Stimulated activated CD8-positive, alpha-beta memory T cell treated with anti-CD3 and anti-CD28 coated beads, Interleukin-15, amount 100 ng/mL, for 4 hours (primary cell): ENCODE measurements at places on chromosomes 3 and 15.

DNA sequence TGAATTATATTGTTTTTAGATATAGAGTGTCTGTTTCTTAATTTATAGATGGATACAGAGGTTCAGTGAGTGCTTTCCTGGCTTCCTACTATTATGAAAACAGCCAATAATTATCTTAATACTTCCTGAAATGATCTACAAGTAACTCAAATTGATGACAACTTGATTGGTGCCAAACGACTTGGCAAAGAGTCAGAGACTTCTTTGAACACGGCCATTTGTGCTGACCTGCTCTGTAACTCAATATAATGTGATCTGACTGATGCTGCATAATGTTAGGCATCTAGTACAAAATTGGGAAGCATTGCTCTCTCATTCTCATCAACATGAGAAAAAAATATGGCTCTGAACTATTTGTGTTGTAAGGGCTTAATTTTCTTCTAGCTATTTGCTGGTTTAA is 193.9 kb downstream of the DIPK2A start:
- no peak for DNase-seq

DNA sequence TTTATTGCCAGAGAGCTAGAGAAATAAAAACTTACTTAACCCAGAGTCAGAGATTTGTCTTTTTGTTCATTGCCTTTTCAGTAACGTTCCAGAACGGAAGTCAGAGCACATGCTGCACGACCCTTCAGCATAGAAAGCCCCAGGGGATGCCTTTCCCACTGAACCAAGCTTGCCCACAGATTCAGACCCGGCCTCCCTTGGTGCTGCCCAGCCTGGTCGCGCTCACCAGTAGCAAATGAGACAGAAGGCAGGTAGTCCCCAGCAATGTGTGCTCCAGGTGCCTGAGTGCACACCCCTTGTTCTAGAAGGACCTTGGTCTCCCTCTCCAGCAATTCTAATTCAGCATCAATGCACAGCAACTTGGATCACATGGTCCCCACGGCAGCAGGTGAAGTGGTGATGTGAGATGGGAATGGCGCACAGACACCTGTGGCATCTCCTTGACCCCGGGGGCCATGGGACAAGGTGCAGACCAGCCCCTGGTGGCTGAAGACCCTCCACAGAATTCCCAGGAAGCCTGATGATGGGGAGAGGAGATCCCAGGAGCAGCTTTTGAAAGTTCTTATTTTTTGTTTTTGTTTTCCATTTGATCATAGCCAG is 91.8 kb upstream of the IQSEC1 start:
- DNase-seq = no peak

- no peak for DNase-seq
Observed at GRCh38 chr3:152403632-152404066, 134.9 kb downstream of the MBNL1 start.

DNA sequence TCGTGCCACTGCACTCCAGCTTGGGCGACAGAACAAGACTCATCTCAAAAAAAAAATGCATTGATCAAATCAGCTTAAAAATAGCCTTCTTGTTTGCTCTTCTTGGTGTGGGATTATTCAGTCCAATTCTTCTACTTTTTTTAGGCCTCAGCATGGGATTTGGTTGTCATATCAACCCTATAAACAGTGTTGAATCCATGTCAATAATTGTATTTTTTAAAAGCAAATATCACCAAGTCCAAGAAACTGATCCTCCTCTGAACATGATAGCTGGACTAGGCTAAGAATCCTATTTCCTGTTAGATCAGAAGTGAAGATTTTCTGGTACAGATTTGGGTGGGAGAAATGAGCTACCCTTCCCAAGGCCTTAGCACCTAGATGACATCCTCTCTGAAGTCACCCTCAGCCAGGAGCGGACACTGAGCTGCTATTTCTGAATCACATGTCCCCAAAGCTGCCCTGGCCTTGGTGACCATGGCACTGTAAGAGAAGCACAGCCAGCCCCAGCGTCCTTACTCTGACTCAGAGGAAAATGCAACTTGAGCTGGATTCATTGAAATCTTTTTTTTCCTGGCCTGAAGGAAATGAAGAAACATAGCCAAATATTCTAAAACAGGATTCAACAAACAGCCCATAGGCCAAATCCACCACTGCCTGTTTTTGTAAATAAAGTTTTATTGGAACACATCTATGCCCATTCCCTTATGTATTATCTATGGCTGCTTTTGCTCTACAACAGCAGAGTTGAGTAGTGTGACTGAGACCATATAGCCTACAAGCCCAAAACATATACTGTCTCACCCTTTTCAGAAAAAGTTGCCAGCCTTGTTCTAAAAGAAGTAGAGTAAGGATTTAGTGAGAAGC is 215.9 kb upstream of the CTDSPL start:
- DNase-seq = no peak

GRCh38 chr15:90708516-90708915 is 8.6 kb upstream of the BLM start:
- DNase-seq = no peak

GRCh38 chr3:50428007-50428633 is 68.8 kb upstream of the TMEM115 start:
- no peak for DNase-seq

GRCh38 chr15:101159096-101159935 is 92.5 kb downstream of the CHSY1 start:
- DNase-seq = no peak

DNA sequence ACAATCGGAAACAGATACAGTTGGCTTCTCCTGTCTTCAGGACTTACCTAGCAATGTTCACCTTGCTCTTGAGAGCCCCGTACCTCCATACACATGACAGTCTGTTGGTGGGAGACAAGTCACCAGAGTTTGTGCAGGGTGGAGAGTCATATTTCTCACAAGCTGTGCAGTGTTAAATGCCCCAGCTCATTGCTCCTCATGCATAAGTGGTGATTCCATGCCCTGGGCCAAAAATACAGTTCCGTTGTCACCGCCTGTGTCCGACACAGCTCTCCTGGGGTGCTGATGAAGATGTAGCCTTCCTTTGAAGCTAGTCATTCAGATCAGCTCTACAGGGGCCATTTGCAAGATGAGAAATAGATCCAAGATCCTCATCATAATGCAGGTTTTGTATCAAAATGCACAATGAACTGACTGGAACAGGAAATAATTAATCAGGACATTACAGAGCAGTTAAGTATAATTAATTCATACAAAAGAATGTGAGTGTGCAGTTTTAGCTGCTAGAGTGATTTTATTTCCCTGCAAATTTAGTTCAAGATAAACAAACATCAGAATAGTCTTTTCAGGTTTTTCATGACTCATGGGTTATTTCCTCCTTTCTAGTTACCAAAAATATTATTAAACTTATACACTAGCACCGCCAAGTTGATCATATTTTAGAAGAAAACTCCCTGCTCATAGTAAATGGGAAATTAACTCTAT is 66.5 kb downstream of the CD47 start:
- no peak for DNase-seq

DNA sequence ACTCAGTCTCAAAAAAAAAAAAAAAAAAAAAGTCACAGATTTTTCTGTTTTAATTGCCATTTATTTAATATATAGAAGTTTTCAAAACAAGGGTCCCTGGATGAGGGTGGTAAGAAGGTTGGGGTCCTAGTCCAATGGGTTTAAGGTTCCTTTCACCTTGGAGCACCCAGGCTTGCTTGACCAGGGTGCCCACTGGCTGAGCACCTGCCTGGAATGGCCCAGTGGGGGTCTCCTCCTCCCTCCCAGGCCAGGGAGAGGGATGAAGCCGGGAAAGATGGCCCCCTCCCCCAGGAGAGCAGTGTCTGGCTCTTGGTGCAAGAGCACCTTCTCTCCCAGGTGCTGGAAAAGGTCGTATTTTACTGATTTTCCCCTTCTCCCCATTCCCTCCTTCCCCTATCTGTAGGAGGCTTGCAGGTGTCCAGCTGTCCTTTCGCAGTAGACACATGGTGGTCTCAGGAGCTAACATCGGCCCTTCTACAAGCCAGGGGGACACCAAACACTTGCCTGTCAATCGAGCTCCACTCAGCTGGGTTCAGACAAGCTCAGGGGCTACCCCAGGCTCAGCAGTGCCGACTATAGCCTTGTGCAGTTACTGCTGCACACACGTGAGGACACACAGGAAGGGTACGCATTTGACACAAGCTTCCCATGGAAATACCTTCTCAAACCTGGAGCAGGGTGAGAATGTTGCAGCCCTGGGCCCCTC is 112.3 kb upstream of the KLF13 start:
- no peak for DNase-seq

- no peak for DNase-seq
Observed at GRCh38 chr3:45646051-45646585, 43.1 kb upstream of the SACM1L start.

DNA sequence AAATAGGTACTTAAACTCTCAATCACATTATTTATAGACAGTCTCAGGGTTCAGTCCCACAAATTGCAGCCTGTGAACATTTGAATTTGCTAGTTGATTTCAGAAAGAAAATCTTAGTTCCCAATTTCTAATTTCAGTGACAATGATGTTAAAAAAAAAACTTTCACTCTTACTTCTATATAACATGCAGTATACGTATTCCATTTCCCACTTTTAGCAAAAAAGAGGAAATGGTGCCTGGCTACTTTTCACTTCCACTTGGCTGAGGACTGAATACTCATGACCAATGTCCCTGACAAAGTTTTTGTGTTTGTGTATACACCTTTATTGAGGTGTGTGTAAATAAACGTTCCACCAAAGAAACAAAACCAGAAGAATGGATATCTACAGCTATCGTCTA is 32.1 kb upstream of the XCR1 start:
- DNase-seq = no peak

- DNase-seq = no peak
Observed at GRCh38 chr3:11548721-11549131, 95.0 kb downstream of the VGLL4 start.

DNA sequence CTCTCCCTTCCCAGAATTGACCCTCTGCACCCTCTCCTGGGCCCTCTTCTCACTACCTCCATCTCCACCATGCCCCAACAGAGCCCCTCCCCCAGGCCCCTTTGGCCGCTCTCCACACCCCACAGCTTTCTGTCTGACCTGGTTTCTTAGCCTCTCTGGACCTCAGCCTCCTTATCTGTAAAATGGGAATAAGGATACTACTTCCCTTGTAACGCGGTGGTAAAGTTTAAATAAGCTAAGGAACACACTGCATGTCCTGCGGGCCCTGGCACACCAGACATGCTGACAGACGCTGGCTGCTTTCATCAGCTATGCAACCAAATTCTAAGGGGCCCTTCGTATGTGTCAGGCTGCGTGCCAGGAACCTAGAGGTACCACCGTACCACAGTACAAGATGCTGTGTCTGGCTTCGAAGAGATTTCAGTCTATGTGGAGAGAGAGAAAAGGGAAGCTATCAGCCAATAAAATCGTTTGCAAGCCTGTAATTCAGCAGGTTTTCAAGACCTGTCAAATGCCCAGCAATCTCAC is 777 bp upstream of the SLC51A start:
- DNase-seq = no peak

- no peak for DNase-seq
Observed at GRCh38 chr3:133674290-133674919, 12.7 kb upstream of the TOPBP1 start.

GRCh38 chr15:91237445-91237844 is 137.4 kb downstream of the SV2B start:
- no peak for DNase-seq
